ENCODE measurements at places on chromosomes 3 and 15.

- no peak overlapping the region for H3K4me3 ChIP-seq
- H3K4me1 ChIP-seq = no peaks in the 10 kb centered on the region
- H3K27me3 ChIP-seq = peaks cover 10% of the 10 kb centered on the region
- H3K36me3 ChIP-seq = no peaks in the 10 kb centered on the region
- H3K27ac ChIP-seq = no peak overlapping the region
- no peak for DNase-seq
Observed at GRCh38 chr3:8488411-8488810, 13.2 kb upstream of the LMCD1 start.

DNA sequence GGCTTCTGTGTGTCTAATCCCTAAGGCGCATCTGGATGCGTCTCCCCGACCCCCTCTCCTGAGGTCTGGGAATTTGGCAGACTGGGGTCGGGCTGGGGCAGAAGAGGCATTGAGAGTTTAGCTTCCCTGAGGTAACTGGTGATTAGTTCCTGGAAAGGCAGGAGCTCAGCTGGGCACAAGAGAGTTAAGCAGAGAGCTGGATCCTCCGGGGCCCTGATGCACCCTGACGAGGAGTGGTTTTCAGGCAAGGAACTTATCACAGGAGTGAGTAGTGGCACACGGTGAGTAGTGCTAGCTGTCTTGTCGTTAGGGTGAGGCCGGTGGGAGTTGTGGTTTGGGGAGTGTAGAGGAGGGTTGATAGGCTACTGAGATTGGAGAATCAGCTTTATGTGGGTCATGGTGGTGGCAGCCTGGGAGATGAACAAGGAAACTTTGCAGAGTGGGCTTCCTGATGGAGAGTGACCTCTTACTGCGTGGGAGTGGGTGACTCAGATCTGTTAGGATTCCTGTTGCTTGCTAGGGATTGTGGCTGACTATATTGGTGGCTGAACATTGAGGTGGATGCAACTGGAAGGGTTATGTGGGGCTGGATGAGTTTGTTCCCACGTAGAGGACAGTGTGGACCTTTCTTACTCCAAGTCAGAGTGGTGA is 897 bp downstream of the RAD54L2 start:
- H3K4me3 ChIP-seq = peak overlapping the region; percentile 80
- H3K27ac ChIP-seq = peak overlapping the region; percentile 90
- H3K36me3 ChIP-seq = peaks cover 1% of the 10 kb centered on the region
- peaks cover 29% of the 10 kb centered on the region for H3K4me1 ChIP-seq

DNA sequence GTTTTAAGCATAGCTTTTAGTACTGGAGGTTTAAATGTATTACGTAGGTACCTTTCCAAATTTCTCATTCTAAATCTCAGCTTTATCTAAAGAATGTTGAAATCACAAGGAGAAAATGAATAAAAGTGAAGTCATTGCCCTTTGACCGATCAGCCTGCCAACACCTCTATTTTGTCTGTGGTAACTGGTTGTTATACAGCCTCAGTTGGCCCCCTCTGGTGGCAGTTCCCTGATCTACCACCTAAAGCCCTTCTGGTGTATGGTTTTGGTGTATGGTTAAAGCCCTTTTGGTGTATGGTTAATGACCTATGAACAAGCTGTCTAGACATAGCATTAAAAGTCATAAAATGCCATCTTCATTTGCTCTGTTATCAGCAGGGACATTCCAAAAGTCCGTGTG is 378.2 kb upstream of the AZI2 start:
- no peak overlapping the region for H3K27ac ChIP-seq
- DNase-seq = no peak
- no peaks in the 10 kb centered on the region for H3K36me3 ChIP-seq
- H3K4me1 ChIP-seq = no peaks in the 10 kb centered on the region

- peak overlapping the region; percentile 11 for H3K27ac ChIP-seq
- H3K27me3 ChIP-seq = no peaks in the 10 kb centered on the region
- peaks cover 8% of the 10 kb centered on the region for H3K36me3 ChIP-seq
- no peak for DNase-seq
- peaks cover 19% of the 10 kb centered on the region for H3K4me1 ChIP-seq
- no peak overlapping the region for H3K4me3 ChIP-seq
Observed at GRCh38 chr15:92803852-92804609, 96.1 kb upstream of the CHD2 start.

- H3K4me3 ChIP-seq = peak overlapping the region; percentile 80
- peaks cover 39% of the 10 kb centered on the region for H3K27me3 ChIP-seq
- no peak for DNase-seq
- H3K36me3 ChIP-seq = no peaks in the 10 kb centered on the region
- peak overlapping the region; percentile 47 for H3K27ac ChIP-seq
Observed at GRCh38 chr15:74365598-74366445, 1.6 kb downstream of the CYP11A1 start.

DNA sequence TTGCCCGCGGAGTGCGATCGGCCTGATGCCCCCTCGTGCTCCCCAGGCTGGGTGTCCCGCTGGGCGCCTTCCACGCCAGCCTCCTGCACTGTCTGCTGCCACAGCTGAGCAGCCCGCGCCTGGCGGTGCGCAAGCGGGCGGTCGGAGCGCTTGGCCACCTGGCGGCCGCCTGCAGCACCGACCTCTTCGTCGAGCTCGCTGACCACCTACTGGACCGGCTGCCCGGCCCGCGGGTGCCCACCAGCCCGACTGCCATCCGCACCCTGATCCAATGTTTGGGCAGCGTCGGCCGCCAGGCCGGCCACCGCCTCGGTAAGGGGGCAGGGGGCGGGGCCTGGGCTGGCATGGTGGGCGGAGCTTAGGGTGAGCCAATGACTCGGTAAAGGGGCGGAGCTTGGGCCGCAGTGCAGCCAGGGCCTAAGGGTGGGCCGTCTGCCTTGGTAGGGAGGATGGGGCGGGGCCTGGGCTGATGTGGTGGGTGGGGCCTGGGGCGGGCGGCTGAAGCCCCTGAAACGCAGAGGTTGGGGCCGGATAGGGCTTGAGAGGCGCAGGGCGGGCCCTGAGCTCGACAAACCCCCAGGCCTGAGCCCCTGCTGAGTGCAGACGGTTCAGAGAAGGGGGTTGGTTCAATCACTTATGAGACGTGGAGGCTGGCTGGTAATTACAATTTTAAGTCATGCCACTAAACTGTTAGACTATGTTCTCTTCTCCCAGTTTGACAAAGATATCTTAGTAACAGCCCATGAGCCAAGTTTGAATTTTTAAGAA is 13.7 kb downstream of the CAND2 start:
- H3K27ac ChIP-seq = peak overlapping the region; percentile 25
- H3K4me3 ChIP-seq = peak overlapping the region; percentile 70
- peaks cover 12% of the 10 kb centered on the region for H3K27me3 ChIP-seq
- H3K36me3 ChIP-seq = no peaks in the 10 kb centered on the region

DNA sequence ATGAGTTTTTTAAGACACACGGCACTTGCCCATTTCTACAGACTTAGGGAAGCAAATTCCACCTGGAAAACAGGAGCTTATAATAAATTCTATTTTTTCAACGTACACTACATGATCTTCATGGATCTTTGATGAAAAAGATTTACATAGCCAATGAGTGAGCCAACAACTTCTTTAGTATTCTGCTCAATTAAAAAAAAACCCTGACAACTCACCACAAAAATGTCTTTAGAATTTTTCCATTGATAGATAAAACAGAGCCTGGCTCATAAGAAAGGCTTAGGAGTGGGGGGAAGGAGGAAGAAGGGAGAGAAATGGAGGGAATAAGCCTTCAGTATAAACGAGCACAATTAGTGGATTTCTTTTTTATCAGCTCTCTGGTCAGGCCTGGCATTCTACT is 126.7 kb downstream of the ATP10A start:
- H3K4me3 ChIP-seq = no peak overlapping the region
- no peak overlapping the region for H3K27ac ChIP-seq
- no peak for DNase-seq
- no peaks in the 10 kb centered on the region for H3K36me3 ChIP-seq

GRCh38 chr3:103794656-103795055 is 1359.8 kb downstream of the ZPLD1 start:
- no peak overlapping the region for H3K4me3 ChIP-seq
- H3K27me3 ChIP-seq = no peaks in the 10 kb centered on the region
- DNase-seq = no peak
- H3K27ac ChIP-seq = no peak overlapping the region

GRCh38 chr15:69158843-69159240 is 1.6 kb upstream of the GLCE start:
- H3K4me1 ChIP-seq = peaks cover 19% of the 10 kb centered on the region
- peak overlapping the region; percentile 37 for H3K4me3 ChIP-seq
- no peak overlapping the region for H3K27ac ChIP-seq
- no peak for DNase-seq
- H3K27me3 ChIP-seq = peaks cover 11% of the 10 kb centered on the region

DNA sequence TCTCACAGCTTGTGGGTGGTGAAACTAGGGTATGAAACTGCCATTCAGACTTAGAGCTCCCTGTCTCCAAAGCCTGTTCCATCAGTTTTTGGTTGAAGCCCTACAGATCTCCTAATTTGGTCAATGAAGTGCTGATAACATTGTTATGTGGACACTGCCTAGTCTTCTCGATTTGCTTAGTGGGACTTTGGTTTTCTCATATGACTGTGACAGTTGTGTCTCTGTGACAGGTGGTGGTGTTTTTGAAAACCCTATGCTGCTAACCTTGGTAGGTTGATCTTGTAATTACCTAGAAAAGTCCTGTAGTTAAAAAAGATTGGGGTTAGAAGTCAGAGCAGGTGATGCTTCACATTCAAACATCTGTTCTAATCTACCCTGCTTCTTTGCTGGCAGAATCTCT is 9.2 kb downstream of the PPM1L start:
- no peak for DNase-seq
- H3K27ac ChIP-seq = no peak overlapping the region
- H3K4me3 ChIP-seq = no peak overlapping the region
- H3K4me1 ChIP-seq = no peaks in the 10 kb centered on the region

DNA sequence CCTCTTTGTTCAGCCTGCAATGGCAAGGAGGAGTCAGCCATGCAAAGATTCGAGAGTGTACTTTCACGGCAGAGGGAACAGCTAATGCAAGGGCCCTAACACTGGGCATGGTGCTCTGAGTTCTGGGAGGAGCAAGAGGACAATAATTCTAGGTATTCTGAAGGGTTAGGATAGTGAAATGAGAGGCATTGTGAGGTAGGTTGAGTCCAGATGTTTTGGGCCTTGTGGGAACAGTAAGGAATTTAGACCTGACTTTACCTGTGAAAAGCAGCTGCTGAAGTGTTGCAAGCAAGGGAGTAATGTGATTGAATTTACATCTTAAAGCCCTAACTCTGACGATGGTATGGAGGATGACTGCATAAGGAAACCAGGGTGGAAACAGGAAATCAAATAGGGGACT is 211.6 kb downstream of the CNTN3 start:
- H3K4me1 ChIP-seq = no peaks in the 10 kb centered on the region
- no peak for DNase-seq
- H3K27me3 ChIP-seq = no peaks in the 10 kb centered on the region

GRCh38 chr15:74207652-74208440 is 5.3 kb upstream of the STRA6 start:
- H3K27me3 ChIP-seq = peaks cover 38% of the 10 kb centered on the region

DNA sequence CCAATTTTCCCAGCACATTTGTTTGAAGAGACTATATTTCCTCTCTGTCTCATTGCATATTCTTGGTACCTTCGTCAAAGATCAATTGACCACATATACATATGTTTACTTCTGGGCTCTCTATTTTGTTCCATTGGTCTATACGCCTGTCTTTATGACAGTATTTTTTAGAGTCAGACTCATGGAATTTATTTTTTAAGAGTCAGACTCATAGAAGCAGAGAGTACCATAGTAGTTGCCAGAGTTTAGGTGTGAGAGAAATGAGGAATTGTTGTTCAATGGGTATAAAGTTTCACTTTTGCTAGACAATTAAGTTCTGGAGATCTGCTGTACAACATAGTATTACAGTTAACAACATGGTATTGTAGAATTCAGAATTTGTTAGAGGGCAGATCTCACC is 27.1 kb downstream of the PLA2G4F start:
- H3K4me1 ChIP-seq = no peaks in the 10 kb centered on the region
- H3K27ac ChIP-seq = no peak overlapping the region
- H3K4me3 ChIP-seq = no peak overlapping the region
- no peak for DNase-seq
- H3K27me3 ChIP-seq = peaks cover 10% of the 10 kb centered on the region

DNA sequence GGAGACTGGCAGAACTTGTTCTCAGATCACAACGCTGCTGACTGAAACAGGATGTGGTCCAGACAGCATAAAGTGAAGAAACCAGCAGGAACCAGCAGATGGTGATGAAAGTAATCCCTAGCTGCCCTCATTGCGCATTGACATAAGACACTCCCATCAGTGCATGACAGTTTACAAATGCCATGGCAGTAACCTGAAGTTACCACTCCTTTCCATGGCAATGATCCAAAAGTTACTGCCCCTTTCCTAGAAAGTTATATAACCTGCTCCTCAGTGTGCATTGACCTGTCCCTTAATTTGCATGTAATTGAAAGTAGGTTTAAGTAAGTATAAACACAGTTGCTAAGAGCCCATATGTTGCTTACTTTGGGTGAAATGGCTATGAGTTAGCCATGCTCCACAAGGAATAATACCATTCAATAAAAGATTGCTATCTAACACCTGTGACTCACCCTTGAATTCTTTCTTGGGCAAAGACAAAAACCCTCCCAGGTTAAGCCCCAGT is 149.1 kb upstream of the CD96 start:
- H3K4me1 ChIP-seq = no peaks in the 10 kb centered on the region
- no peaks in the 10 kb centered on the region for H3K27me3 ChIP-seq
- DNase-seq = no peak
- no peak overlapping the region for H3K4me3 ChIP-seq
- H3K27ac ChIP-seq = no peak overlapping the region
- H3K36me3 ChIP-seq = no peaks in the 10 kb centered on the region

DNA sequence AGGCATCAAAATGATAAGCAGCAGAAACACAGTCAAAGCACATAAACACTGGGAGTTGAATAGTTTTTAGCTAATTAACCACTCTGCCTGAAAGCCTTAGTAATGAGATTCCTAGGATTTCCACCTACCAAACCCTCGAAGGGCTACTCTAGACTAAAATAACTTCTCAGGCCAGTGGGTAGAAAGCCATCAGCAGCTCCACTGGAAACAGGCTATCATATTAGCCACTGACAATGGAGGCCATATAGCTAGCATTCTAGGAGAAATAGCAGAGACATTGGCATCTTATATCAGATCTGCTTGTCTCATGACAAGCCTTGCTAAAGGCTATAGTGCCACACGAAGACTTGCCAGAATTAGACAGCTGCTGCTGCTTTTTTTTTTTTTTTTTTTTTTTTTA is 4.5 kb upstream of the CAPN3 start:
- peaks cover 27% of the 10 kb centered on the region for H3K36me3 ChIP-seq
- H3K4me1 ChIP-seq = peaks cover 8% of the 10 kb centered on the region
- no peak overlapping the region for H3K4me3 ChIP-seq
